ENCODE measurements at places on chromosomes 16 and 17.

DNA sequence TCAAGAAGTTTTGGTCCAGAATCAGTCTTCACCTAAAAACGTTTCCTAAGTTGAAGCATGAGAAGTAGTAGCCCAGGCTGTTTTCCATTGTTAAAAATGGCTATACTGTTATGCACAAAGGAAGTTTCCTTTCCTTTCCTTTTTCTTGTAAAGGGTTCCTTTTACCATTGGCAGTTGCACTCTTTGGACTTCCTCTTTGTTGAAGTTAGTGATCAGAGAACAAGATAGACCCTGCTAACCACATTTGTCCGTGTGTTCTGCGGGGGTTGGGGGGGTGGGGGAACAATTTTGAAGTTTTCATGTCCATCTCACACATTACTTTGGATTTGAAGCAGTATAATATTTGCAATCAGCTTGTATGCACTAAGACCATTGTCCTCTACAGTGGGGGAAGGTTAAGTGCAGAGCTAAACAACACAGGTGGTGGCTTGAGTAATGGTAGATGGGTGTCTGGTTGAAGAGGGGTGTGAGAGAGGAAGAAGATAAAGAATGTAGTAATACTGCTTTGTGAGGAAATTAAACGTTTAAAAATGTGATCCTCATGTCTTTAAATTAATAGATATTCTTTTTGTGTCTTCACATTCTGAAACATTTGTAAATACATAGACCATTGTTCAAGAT lies 1.4 kb downstream of the LPCAT2 start:
- no peak for DNase-seq

- no peak for DNase-seq
Observed at GRCh38 chr16:9412031-9412914, 320.8 kb downstream of the HAPSTR1 start.

GRCh38 chr17:44200478-44201155 lies 933 bp upstream of the ATXN7L3 start:
- peak; percentile 29 for DNase-seq

- no peak for DNase-seq
Observed at GRCh38 chr16:50252082-50252611, 14.2 kb upstream of the ADCY7 start.

DNA sequence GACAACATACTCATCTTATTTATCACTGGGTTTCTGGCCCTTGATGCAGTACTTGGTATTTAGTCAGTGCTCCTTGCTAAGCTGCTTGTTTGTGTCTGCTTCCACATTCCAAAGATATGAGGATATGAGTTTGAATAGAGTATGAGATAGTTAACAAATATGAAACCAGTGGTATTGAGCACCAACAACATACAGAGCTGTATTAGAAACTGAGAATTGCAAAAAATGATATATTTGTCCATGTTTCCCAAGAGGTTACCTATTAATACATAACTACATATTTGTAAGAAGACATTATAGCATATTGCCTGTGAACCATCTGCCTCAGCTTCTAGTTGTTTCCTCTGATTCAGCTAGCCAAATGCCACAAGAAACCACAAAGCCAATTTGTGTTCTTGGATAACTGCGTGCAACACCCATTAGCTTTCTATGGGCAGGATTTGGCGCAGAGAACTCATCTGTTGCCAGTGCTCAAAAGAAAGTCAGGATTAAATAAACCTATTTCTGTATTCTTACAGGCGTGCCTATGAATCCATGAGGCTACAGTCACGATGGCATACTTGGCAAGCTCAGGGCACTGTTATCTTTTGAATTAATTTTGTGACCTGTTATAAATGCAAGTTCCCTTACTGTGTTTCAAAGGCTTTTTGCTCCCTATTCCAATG lies 194.4 kb downstream of the MAP2K6 start:
- DNase-seq, result peak; percentile 96

DNA sequence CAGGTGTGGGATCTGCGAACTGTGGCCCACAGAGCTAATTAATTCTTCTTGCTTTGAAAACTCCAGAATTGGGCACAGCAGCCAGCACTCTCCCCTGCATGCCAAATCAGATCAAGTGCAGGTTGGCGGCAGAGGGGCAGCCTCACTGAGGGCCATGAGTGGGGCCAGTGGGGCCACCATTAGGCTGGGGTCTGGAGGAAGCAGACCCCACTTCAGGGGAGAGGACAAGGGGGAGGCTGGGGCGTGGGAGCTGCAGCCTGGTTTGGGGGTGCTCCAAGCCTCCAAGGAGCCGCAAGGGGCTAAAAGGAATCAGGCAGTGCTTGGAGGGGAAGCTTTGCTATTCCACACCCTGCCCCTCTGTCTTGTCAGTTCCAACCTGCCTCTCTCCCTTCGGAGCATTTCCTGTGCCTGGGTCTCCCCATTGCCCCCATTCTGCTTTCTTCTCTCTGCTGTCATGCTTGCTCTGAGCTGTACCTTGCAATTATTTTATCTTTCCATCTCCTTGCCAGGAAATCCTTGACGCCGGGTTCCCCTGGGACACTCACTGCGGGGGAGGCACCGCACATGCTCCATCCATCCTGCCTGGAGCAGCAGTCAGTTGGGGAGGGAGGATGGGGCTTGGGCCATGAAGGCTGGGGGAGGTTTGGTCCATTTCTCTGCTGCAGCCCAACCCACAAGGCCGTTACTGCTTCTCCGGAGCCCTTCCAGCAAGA lies 3.3 kb upstream of the ABCC3 start:
- no peak for DNase-seq

- no peak for DNase-seq
Observed at GRCh38 chr16:10511829-10512228, 68.6 kb downstream of the EMP2 start.

- DNase-seq, result peak; percentile 68
Observed at GRCh38 chr17:56595831-56596690, 2.6 kb downstream of the NOG start.

- DNase-seq, result no peak
Observed at GRCh38 chr17:563616-564015, 151.0 kb downstream of the VPS53 start.

GRCh38 chr17:2250140-2251095 lies 53.2 kb downstream of the SMG6 start:
- DNase-seq, result peak; percentile 85

GRCh38 chr17:1967213-1967612 lies 57.9 kb downstream of the RTN4RL1 start:
- DNase-seq, result no peak

DNA sequence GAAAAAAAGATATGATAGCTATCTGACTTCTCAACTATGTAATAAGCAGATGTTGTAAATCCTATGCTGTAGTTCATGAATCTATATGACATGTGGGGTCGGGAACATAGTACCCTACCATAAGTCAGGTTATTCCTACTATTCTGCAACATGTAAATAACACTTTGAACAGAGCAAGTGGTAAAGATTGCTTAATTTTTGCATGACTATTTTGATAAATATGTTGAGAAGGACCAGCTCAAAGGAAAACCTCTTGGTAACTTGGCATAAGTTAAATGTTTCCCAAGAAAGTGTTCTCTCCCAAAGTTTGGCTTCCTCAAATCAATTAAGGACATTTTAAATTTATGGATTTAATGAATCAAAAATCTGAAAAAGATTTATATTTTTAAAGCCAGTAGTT lies 62.1 kb downstream of the ABHD15 start:
- no peak for DNase-seq

DNA sequence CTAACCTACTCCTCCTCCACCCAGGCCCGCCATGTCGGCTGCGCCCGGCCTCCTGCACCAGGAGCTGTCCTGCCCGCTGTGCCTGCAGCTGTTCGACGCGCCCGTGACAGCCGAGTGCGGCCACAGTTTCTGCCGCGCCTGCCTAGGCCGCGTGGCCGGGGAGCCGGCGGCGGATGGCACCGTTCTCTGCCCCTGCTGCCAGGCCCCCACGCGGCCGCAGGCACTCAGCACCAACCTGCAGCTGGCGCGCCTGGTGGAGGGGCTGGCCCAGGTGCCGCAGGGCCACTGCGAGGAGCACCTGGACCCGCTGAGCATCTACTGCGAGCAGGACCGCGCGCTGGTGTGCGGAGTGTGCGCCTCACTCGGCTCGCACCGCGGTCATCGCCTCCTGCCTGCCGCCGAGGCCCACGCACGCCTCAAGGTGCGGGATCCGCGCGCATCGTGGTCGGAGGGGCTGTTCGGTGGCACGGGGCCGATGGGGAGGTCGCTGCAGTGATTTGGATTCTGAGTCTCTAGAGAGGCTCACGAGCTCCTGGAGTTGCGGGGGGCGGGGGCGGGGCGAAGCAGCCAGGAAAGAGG lies 878 bp downstream of the TRIM72 start:
- DNase-seq, result no peak

GRCh38 chr17:1197781-1198490 lies 18.2 kb upstream of the ABR start:
- DNase-seq, result no peak

- DNase-seq, result peak; percentile 77
Observed at GRCh38 chr17:42774066-42774745, 957 bp downstream of the VPS25 start.

DNA sequence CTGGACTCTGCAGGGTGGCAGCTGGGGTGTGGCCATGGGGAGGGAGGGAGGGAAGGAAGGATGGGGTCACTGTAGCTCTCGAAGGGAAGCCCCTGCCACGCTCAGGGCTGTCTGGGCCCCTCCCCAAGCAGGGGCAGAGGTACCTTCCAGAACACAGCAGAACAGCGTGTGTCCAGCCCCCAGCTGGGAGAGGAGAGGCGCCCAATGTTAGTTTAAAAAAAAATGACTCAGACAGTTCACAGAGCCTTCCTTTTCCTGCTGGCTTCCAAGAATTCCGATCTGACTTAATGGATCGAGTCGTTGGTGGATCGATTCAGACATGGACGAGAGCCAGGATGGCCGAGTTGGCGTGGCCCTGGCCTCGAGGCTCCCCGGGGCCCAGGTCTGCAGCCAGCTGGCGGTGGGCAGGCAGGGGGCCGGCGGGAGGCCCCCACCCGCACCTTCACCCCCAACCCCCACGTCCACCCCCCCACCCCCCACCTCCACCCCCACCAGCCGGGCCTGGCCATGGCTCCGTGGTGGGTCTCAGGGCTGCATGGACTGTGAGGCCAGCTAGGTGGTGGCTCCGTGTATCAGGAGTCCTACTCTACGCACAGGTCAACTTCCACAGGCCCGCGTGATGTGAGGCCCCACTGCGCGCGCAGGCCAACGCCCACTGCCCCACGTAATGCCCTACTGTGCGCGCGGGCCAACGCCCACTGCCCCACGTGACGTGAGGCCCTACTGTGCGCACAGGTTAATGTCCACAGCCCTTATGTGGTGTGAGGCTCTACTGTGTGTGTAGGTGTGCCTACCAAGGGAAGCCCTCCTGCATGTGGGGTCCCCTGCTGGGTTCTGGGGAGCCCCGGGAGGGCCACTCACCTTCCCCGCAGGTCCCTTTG lies 21.8 kb downstream of the CACNA1H start:
- no peak for DNase-seq

- peak; percentile 51 for DNase-seq
Observed at GRCh38 chr17:49548506-49549310, 27.0 kb upstream of the NXPH3 start.

- no peak for DNase-seq
Observed at GRCh38 chr16:6035161-6035560, 937.6 kb upstream of the EEF2KMT start.

Data from ELR (cell line).